Ascending aorta (tissue), 2 donors: ENCODE measurements at places on chromosomes 7 and 10. TPM values are rescaled to one million over a fixed set of nuclear protein-coding genes. Genes with fewer than 3 reads are reported as not detected.

The GIMAP6 gene
- total RNA-seq: 37.6 TPM

The HABP2 gene
- total RNA-seq: not detected

- no peak for DNase-seq
- peaks cover 4% of the 10 kb centered on the region for H3K4me1 ChIP-seq
- no peak overlapping the region for H3K27ac ChIP-seq
- H3K4me3 ChIP-seq: no peak overlapping the region
Measured at GRCh38 chr7:23108995-23109394, 3.4 kb downstream of the KLHL7 start.

The HGF gene
- total RNA-seq: 11.7 TPM

- H3K4me1 ChIP-seq: no peaks in the 10 kb centered on the region
- no peak for DNase-seq
- no peak overlapping the region for H3K27ac ChIP-seq
- no peak overlapping the region for H3K4me3 ChIP-seq
Measured at GRCh38 chr7:101465576-101466196, 103.0 kb downstream of the COL26A1 start.

- H3K4me3 ChIP-seq: no peak overlapping the region
- no peak overlapping the region for H3K27ac ChIP-seq
- H3K4me1 ChIP-seq: no peaks in the 10 kb centered on the region
- DNase-seq: no peak
Measured at GRCh38 chr10:129288999-129289584, 177.9 kb upstream of the MGMT start.

DNA sequence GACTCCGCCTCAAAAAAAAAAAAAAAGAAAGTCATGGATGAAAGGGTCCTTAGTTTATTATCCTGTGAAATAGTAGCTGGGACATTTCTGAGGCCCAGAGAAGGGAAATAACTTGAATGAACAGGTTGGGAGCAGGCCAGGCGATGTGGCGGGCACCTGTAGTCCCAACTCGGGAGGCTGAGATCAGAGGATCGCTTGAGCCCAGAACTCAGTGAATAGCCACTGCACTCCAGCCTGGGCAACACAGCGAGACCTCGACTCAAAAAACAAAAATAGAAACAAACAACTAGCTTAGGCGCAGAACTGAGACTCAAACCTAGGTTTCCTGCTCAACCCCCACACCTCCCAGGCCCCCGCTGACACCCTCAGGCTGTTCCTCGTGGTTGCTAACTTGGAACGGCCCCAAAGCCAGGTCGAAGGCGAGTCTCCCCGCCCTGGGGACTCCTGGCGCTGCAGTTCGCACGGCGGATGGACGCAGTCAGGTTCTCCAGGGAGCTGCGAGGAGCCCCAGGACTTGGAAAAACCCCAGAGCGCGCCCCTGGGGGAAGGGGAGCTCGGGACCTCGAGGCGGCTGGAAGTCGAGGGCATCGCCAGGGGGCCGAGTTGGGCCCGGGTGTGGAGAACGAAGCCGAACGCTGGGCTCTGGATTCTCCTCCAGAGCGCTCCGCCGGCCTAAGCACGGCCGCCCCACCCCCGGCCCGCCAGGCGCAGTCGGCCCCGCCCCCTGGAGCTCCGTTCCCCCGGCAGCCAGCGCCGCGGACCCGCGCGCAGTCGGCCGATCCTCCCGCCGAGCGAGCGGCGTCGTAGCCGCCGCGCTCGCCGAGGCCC lies at the start of gene STOX1:
TSS of gene STOX1 (plus strand) at position 768 of the 828 bp plus-strand sequence. CDS start 93 bp downstream, outside the sequence.
- no peak for DNase-seq
- H3K36me3 ChIP-seq: no peaks in the 10 kb centered on the region
- H3K4me3 ChIP-seq: peak within 1 kb of the TSS; percentile 53
- H3K27ac ChIP-seq: no peak within 1 kb of the TSS
- no peaks in the 10 kb centered on the region for H3K4me1 ChIP-seq

- no peak overlapping the region for H3K27ac ChIP-seq
- H3K27me3 ChIP-seq: no peaks in the 10 kb centered on the region
- H3K36me3 ChIP-seq: no peaks in the 10 kb centered on the region
- no peak overlapping the region for H3K4me3 ChIP-seq
Measured at GRCh38 chr10:9228771-9229170, 1174.3 kb downstream of the GATA3 start.

- no peak overlapping the region for H3K4me3 ChIP-seq
- no peaks in the 10 kb centered on the region for H3K27me3 ChIP-seq
- no peak overlapping the region for H3K27ac ChIP-seq
- H3K4me1 ChIP-seq: peaks cover 6% of the 10 kb centered on the region
Measured at GRCh38 chr10:117610321-117610720, 67.8 kb downstream of the EMX2 start.

DNA sequence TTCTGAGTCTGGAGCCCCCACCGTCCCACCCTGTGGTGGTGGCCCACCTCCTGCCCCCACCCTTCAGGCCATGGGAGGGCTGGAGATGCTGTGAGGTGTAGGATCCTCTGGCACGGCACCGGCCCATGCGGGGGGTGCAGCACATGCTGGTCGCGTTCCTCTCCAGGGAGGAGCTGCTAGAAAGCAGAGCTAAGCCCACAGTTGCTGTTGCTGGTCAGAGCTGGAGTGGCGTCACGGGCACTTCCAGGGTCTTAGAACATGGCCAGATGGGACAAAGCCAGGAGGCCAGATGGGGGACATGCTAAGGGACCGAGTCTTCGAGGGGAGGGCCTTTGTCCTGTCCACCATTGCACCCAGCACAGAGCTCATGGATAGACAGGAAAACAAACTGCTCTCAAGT lies 21.6 kb downstream of the AGAP3 start:
- H3K27ac ChIP-seq: no peak overlapping the region
- no peak overlapping the region for H3K4me3 ChIP-seq
- H3K27me3 ChIP-seq: no peaks in the 10 kb centered on the region
- H3K4me1 ChIP-seq: no peaks in the 10 kb centered on the region

GRCh38 chr10:30991647-30992011 lies 40.0 kb downstream of the ZNF438 start:
- H3K4me3 ChIP-seq: no peak overlapping the region
- no peak for DNase-seq
- H3K36me3 ChIP-seq: no peaks in the 10 kb centered on the region
- H3K27ac ChIP-seq: peak overlapping the region; percentile 65
- H3K4me1 ChIP-seq: peaks cover 19% of the 10 kb centered on the region
- no peaks in the 10 kb centered on the region for H3K27me3 ChIP-seq

- no peaks in the 10 kb centered on the region for H3K4me1 ChIP-seq
- H3K36me3 ChIP-seq: peaks cover 15% of the 10 kb centered on the region
Measured at GRCh38 chr10:5965266-5965665, 12.1 kb downstream of the IL15RA start.

- H3K4me3 ChIP-seq: no peak overlapping the region
- no peak for DNase-seq
- H3K27me3 ChIP-seq: no peaks in the 10 kb centered on the region
- peak overlapping the region; percentile 6 for H3K27ac ChIP-seq
Measured at GRCh38 chr7:92797284-92797683, 39.1 kb downstream of the CDK6 start.

DNA sequence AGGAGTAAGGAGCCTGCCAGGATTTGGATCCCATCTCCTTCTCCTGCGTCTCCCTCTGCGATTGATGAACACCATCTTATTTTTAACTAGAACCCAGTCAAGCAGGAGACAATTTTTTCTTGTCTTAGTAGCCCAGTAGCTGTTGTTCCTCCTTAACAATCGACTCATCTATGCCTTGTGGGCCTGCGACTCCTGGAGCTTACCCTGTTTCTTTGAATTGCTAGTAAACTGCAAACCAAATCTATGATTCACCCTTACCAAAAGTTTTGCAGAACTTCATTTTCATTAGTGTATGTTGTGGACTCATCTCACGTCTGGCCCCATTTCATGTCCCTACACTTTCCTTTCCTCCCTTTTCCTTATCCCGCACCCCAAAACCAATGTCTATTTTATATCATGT lies 37.7 kb downstream of the TRIL start:
- H3K27me3 ChIP-seq: no peaks in the 10 kb centered on the region
- no peak overlapping the region for H3K27ac ChIP-seq
- H3K36me3 ChIP-seq: no peaks in the 10 kb centered on the region
- no peak overlapping the region for H3K4me3 ChIP-seq
- DNase-seq: no peak

DNA sequence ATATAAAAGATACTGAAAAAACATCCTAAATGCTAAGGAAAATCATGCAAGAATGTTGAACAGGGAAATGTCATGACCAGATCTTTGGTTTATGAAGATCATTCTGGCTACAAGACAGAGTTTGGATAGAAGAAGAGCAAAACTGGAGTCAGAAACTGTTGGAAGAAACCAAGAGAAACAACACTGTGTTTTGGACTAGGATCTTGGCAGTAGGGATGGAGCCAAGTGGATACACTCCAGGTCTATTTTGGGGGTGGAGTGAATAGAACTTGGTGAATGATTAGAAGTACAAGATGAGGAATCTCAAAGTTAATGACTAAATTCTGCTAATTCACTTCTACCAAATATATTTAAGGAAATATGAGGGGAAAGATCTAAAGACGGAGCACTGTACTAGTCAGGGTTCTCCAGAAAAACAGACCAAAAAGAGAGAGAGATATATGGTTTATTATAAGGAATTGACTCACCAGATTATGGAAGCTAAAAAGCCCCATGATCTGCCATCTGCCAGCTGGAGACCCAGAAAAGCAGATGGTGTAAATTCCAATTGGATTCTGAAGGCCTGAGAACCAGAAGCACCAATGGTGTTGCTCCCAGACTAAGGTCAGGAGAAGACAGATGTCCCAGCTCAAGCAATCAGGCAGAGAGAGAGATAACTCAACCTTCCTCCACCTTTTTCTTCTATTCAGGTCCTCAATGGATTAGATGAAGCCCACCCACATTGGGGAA lies 254.9 kb downstream of the TRIL start:
- H3K36me3 ChIP-seq: no peaks in the 10 kb centered on the region
- no peak for DNase-seq
- no peaks in the 10 kb centered on the region for H3K27me3 ChIP-seq
- H3K4me1 ChIP-seq: peaks cover 5% of the 10 kb centered on the region
- H3K27ac ChIP-seq: no peak overlapping the region

The UPK3BL2 gene
- 43.5 TPM for total RNA-seq

The ALKBH4 gene
- total RNA-seq: 26.4 TPM

DNA sequence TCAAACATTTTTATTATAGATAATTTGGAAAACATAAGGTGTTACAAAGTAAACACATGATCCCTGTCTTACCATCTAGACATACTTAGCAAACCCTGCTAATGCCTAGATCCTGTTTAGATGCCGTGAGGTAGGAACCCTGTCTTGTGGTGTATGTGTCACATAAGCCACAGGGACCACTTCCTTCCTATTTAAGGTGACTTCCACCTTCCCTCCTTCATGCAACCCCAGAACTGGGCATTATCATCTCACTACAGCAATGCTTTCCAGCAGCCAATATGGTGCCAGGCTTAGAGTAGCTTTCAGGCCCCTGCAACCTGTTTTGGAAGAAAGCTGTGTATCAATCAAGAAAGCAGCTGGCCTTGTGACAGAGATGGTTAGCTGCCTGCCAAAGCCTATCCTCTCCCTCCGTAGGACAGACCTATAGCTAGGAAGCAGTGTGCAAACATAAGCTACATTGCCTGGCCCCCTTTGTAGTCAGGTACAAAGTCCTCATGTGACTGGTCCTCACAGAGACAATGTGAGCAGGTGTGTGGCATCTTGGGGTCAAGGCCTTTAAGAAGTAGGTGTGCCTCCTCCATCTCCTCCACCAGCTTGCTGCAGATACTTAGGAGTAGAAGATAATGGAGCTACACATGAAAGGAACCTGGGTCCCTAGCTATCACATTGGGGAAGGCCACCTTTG lies 146.8 kb downstream of the SPAG6 start:
- no peak overlapping the region for H3K4me3 ChIP-seq
- no peaks in the 10 kb centered on the region for H3K27me3 ChIP-seq
- no peak overlapping the region for H3K27ac ChIP-seq
- DNase-seq: no peak

The BICC1 gene
- total RNA-seq: 9.3 TPM

The MUC3A gene
- not detected for total RNA-seq

The FKBP6 gene
- not detected for total RNA-seq

The KLHDC10 gene
- total RNA-seq: 13.0 TPM

DNA sequence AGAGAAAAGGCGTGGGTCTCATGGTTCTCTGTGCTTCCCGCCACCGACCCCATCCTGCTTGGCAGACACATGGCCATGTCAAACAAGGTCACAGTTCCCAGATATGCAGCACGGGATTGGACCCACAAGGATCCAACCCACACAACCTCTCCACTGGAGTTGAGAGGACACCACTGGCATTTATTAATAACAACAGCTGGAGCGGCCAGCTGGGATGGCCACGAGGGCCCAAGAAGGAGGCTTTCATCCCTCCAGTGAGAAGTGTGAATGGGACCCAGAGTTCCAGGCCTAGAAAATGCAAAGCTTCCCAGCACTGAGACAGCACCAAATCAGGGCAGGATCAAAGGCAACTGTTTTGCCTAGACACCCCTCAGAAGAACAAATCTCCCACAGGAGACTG lies 31.5 kb downstream of the FGFR2 start:
- H3K4me3 ChIP-seq: no peak overlapping the region
- no peaks in the 10 kb centered on the region for H3K27me3 ChIP-seq
- no peaks in the 10 kb centered on the region for H3K4me1 ChIP-seq
- no peak for DNase-seq

The CREB5 gene
- total RNA-seq: 143 TPM

DNA sequence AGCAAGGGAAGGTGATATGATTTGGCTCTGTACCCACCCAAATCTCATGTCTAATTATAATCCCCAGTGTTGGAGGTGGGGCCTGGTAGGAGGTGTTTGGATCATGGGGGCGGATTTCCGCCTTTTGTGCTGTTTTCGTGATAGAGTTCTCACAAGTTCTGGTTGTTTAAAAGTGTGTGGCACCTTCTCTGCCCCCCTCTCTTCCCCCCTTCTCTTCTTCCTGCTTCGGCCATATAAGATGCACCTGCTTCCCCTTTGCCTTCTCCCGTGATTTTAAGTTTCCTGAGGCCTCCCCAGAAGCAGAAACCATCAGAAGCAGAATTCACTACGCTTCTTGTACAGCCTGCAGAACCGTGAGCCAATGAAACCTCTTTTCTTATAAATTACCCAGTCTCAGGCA lies 21.1 kb downstream of the BTRC start:
- H3K4me1 ChIP-seq: no peaks in the 10 kb centered on the region
- no peak overlapping the region for H3K27ac ChIP-seq
- no peak overlapping the region for H3K4me3 ChIP-seq
- no peaks in the 10 kb centered on the region for H3K36me3 ChIP-seq
- DNase-seq: no peak
- no peaks in the 10 kb centered on the region for H3K27me3 ChIP-seq

GRCh38 chr7:101743995-101744360 lies 73.4 kb upstream of the CUX1 start:
- H3K4me3 ChIP-seq: peak overlapping the region; percentile 63
- no peak for DNase-seq
- H3K27me3 ChIP-seq: no peaks in the 10 kb centered on the region
- no peak overlapping the region for H3K27ac ChIP-seq
- peaks cover 8% of the 10 kb centered on the region for H3K4me1 ChIP-seq

DNA sequence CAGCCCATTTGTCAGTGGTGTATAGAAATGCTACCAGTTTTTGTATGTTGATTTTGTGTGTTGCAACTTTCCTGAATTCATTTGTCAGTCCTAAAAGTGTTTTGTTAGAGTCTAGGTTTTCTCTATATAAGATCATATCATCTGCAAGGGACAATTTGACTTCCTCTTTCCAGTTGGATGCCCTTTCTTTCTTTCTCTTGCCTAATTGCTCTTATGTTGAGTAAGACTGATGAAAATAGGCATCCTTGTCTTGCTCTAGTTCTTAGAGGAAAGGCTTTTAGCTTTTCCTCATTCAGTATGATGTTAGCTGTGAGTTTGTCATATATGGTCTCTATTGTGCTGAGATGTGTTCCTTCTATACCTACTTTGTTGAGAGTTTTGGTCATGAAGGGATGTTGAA lies 161.7 kb upstream of the TPK1 start:
- no peaks in the 10 kb centered on the region for H3K4me1 ChIP-seq
- H3K4me3 ChIP-seq: no peak overlapping the region
- DNase-seq: no peak
